ENCODE measurements at places on chromosomes 3 and 15. TPM values are rescaled to one million over a fixed set of nuclear protein-coding genes. Genes with fewer than 3 reads are reported as not detected.

ZNF660 gene
- total RNA-seq = 0.79 TPM

CHRM5 gene
- not detected for total RNA-seq

- DNase-seq = peak; percentile 63
Measured at GRCh38 chr3:30319713-30320112, 286.7 kb upstream of the TGFBR2 start.

STRIT1 gene
- total RNA-seq = not detected

DNA sequence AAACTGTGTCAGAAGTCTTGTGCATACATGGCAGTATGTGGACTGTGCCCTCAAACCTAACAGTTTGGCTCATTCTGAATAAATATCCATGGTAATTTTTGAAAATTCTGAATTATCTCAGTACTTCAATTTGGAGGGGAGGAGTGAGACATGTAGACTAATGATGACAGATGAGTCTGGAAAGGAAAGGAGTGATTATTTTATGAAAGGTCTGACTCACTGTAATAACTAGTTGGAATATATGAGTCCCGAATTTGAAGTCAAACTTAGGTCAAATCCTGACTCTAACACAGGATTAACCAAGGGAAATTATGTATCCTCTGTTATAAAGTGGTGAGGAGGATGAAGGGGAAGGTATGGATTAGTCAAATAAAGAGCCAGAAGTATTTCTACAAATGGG lies 38.6 kb downstream of the SUCNR1 start:
- peak; percentile 37 for DNase-seq

DNA sequence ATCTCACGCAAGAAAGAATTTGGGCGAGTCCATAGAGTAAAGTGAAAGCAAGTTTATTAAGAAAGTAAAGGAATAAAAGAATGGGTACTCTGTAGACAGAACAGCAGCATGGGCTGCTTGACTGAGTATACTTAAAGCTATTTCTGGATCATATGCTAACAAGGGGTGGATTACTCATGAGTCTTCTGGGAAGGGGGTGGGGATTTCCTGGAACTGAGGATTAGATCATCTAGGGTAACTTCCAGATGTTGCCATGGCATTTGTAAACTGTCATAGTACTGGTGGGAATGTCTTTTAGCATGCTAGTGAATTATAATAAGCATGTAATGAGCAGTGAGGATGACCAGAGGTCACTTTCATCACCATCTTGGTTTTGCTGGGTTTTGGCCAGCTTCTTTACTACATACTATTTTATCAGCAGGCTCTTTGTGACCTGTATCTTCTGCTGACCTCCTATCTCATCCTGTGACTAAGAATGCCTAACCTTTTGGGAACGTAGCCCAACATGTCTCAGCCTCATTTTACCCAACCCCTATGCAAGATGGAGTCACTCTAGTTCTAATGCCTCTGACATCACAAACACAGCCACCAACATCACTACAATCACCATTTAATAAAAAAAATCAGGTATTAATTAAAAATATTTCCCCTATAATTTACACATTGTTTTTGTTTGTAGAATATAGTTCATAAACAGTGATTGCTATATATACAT lies 890.7 kb upstream of the EPHA6 start:
- DNase-seq = peak; percentile 18

- peak; percentile 34 for DNase-seq
Measured at GRCh38 chr15:29570948-29571791, 251.1 kb downstream of the TJP1 start.
